ENCODE measurements at places on chromosomes 11 and 22. TPM values are rescaled to one million over a fixed set of nuclear protein-coding genes. Genes with fewer than 3 reads are reported as not detected.

API5 gene
- total RNA-seq, result 166 TPM

ARHGEF17 gene
- 55.7 TPM for total RNA-seq

OR5P2 gene
- total RNA-seq, result not detected

RASL10A gene
- total RNA-seq, result 0.63 TPM

STARD10 gene
- total RNA-seq, result 12.6 TPM

C11orf54 gene
- 25.7 TPM for total RNA-seq

GRCh38 chr22:25482868-25483639 lies 81.4 kb upstream of the GRK3 start:
- DNase-seq, result no peak

- DNase-seq, result no peak
These were observed 59.4 kb downstream of the GLYATL1 start for GRCh38 chr11:58998480-58999290.

DNA sequence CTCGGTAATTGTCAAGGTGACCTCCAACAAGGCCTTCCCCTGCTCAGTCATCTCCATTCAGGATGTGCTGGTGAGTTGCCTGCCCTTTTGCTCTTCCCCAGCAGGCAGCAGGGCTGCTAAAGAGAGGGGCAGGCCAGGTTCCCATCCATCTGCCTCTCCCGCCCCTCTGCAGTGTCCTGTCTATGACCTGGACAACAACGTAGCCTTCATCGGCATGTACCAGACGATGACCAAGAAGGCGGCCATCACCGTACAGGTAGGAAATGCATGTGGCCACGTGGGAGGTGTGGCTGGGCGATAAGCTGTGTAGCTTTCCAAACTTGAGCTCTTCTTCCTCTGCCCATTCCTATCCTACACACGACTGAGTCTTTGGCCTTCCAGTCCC lies 4.0 kb downstream of the SIDT2 start:
- no peak for DNase-seq

DNA sequence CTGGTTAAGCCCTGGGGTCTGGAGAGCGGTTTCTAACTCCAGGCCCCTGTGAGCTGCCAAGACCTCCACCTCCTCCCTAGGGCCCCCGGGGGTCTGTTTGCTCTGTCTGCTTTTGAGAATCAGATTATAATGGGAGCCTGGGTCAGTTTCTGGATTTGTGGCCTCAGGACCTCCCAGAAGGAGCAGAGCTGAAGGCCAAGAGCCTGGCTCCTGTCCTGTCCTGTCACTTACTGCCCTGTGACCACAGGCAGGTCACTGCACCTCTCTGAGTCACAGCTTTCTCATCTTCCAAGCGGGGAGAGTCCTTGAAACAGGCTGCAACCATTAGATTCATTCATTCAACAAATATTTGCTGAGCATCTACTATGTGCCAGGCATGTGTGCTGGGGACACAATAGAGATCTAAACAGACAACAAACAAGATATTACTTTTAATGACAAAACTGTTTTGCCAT lies 87.3 kb upstream of the FGF3 start:
- no peak for DNase-seq

- DNase-seq, result no peak
These were observed 55.8 kb downstream of the IRAG1 start for GRCh38 chr11:10637731-10638151.

GRCh38 chr11:109443052-109443451 lies 21.1 kb downstream of the C11orf87 start:
- no peak for DNase-seq

DNA sequence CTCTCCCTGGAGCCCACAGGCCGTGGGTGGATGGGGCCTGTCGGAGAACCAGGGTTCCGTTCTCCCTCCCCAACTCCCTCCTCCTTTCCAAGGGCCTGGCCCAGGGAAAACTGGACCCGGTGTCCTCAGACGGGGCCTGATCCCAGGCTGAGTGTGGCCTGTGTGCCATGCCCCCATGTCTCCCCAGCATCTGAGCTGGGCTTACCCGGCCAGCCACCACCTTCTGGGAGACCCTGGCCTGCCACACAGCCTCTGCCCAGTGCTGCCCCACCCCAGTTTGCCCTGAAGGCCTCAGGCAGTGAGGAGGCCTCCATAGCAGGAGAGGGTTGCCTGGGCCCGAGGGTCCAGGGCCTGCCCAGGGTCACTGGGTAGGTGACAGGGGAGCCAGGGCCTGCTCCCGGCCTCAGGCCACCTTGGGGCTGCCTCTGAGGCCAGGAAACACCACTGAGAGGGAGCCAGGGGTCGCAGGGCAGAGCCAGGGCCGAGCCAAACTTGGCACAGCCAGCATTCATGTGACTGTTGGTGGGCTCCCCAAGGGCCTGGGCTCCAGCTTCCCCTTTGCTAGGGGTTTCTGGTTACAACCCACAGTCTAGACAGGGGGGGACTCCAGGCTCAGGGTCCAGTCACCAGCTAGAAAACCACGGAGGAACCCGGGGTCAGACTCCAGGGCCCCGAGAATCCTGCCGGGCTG lies 590 bp upstream of the IFITM10 start:
- DNase-seq, result no peak

DNA sequence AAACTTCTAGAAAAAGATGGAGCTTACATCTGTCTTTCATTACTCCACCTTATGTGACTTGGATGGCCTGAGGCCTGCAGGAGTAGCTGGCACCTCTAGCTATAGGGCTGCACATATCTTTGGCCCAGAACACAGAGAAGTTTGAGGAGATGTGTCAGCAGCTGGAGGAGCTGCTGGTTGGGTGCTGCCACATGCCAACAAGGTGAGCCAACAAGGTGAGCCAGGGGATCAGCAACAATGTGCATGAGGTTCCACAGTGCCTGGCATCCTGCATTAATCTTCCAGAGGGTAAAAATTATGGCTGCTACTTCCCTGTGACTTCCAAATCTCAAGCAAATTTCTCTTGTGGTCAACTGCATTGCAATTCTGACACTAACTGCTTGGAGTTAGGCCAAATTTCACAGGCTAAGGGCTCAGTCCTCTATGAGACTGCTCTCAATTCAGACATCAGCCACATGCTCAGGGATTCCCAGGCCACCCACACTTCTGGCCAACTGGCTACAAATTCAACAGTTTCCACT lies 16.0 kb downstream of the RBM7 start:
- no peak for DNase-seq

Measured in neural crest cell (in vitro differentiated cells).